Activated T-helper 1 cell treated with anti-CD3 and anti-CD28 coated beads, Interleukin-12 subunit alpha, Interleukin-12 subunit beta, Interleukin-2, Interleukin-4 antibody, amounts not matched to agents 30 ng/mL and 10 ng/mL and 1 ng/mL, durations not matched to agents 14 hours and 24 hours and 36 hours (primary cell): ENCODE measurements at places on chromosomes 2 and 18.

- no peak overlapping the region for H3K27ac ChIP-seq
- H3K36me3 ChIP-seq = no peaks in the 10 kb centered on the region
- no peaks in the 10 kb centered on the region for H3K4me1 ChIP-seq
- DNase-seq = no peak
- H3K4me3 ChIP-seq = no peak overlapping the region
Observed at GRCh38 chr2:165064743-165065142, 109.4 kb upstream of the SLC38A11 start.

GRCh38 chr18:63421514-63421913 lies 762 bp downstream of the VPS4B start:
- H3K4me1 ChIP-seq = peaks cover 18% of the 10 kb centered on the region
- peak overlapping the region; percentile 92 for H3K27ac ChIP-seq
- no peaks in the 10 kb centered on the region for H3K27me3 ChIP-seq
- no peaks in the 10 kb centered on the region for H3K36me3 ChIP-seq
- peak overlapping the region; percentile 91 for H3K4me3 ChIP-seq
- no peak for DNase-seq

DNA sequence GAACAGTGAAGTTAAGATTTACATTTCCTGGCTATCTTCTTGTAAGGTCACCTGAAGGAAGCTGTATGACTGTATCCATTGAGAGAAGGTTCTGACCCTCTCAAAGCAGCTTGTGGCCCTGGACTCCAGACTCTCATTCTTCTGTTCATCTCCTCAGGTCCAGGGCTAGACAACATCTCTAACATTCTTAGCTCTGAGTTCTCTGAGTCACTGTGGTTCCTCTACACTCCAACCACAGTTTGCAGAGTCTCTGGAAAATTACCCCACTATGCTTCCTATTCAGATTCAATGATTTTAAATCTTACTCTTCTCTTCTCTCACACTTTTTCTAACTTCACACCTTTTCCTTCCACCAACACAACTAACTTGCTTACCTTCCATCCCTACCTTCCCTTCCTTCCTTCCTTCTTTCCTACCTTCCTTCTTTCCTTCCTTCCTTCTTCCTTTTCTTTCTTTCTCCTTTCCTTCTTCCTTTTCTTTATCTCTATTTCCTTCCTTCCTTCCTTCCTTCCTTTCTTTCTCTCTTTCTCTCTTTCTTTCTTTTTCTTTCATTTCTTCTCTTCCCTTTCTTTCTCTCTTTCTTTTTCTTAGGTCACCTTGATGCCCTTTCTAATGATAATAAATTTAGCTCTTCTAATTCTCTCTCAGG lies 824.3 kb upstream of the ZEB2 start:
- peaks cover 2% of the 10 kb centered on the region for H3K27me3 ChIP-seq
- H3K4me3 ChIP-seq = no peak overlapping the region
- H3K4me1 ChIP-seq = no peaks in the 10 kb centered on the region
- H3K36me3 ChIP-seq = no peaks in the 10 kb centered on the region
- no peak overlapping the region for H3K27ac ChIP-seq

GRCh38 chr2:170813611-170814532 lies 2.8 kb upstream of the GAD1 start:
- H3K4me3 ChIP-seq = peak overlapping the region; percentile 5
- peaks cover 71% of the 10 kb centered on the region for H3K27me3 ChIP-seq
- H3K4me1 ChIP-seq = peaks cover 28% of the 10 kb centered on the region
- peak overlapping the region; percentile 48 for H3K27ac ChIP-seq
- DNase-seq = no peak

- no peaks in the 10 kb centered on the region for H3K36me3 ChIP-seq
- no peak overlapping the region for H3K4me3 ChIP-seq
- H3K4me1 ChIP-seq = no peaks in the 10 kb centered on the region
- no peaks in the 10 kb centered on the region for H3K27me3 ChIP-seq
Observed at GRCh38 chr2:133411857-133412256, 156.4 kb downstream of the NCKAP5 start.

GRCh38 chr2:188604579-188604978 lies 312.9 kb downstream of the GULP1 start:
- H3K27ac ChIP-seq = no peak overlapping the region
- no peaks in the 10 kb centered on the region for H3K36me3 ChIP-seq
- H3K27me3 ChIP-seq = no peaks in the 10 kb centered on the region
- no peak overlapping the region for H3K4me3 ChIP-seq
- no peaks in the 10 kb centered on the region for H3K4me1 ChIP-seq

DNA sequence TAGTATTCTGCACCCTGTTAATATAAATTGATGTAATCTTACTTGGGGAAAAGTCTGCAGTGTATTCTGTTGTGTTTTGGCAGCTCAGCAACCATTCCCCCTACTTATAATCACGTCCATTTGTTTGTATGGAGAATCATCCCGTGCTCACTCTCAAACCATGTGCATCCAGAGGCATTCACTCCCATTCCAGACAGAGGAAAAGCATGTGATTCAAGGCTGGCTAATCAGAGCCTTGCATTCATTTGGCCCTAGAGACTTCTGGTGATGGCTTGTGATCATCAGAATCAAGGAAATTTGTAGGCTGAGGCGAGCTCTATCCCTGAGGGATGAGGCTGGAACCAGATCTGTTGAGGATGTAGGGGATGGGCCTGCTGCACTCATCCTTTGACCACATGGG lies 5.1 kb upstream of the WIPF1 start:
- no peaks in the 10 kb centered on the region for H3K27me3 ChIP-seq
- no peak overlapping the region for H3K4me3 ChIP-seq
- peaks cover 85% of the 10 kb centered on the region for H3K4me1 ChIP-seq
- H3K36me3 ChIP-seq = peaks cover 33% of the 10 kb centered on the region
- no peak for DNase-seq

DNA sequence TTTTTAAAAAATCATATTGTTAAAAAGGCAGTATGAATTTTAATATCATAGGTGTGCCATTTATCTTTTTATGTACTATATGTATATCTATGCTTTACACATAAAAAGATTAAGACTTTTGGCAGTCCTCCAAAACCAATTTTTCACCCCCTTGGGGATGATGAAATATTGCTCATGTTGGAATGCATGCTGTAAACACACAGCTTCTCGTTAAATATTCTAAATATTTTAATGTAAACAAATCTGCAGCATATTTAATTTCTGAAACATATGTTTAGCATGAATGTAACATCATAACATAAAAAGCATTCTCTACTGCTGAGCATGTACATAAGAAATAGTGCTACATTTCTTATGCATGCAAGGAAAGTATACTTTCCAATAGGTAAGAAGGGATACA lies 484.3 kb upstream of the LRATD1 start:
- no peak overlapping the region for H3K27ac ChIP-seq
- H3K4me1 ChIP-seq = no peaks in the 10 kb centered on the region
- no peak for DNase-seq
- H3K27me3 ChIP-seq = no peaks in the 10 kb centered on the region
- H3K4me3 ChIP-seq = no peak overlapping the region
- H3K36me3 ChIP-seq = no peaks in the 10 kb centered on the region

DNA sequence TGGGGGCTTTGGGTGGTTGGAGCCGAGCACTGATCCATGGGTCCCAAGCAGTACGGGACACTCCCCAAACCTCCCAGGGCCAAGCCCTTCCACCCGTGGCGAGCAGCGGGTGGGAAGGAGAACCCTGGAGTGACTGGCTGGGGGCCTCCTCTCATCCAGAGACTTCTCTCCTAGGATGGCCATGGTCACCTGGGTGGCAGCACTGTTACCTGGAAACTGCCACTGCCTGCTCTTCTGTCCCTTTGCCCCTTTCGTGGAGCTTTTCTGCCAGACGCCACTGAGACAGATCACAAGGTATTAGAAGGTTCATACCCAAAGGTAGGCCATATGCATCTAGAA lies 26.9 kb downstream of the CENPO start:
- no peak overlapping the region for H3K4me3 ChIP-seq
- DNase-seq = no peak
- peaks cover 56% of the 10 kb centered on the region for H3K36me3 ChIP-seq
- no peaks in the 10 kb centered on the region for H3K27me3 ChIP-seq
